ENCODE measurements at places on chromosomes 4 and X.

DNA sequence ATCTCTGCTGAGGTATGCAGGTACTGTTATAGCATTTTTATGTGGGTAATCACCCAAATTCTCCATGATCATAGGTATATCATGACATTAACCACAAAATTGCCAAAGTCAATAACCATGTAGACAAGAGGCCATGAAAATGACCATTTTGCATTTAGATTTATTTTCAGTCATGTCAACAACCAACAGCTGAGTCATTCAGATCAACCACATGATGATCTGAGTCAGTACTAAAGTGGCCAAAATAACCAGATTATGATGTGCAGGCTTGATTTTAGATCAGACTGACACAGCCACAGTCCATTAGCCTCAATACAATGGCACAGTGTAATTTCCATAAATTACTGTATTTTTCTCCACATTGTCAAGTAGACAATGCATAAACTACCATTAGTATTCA lies 240.5 kb downstream of the GRIA3 start:
- no peak for DNase-seq

- no peak for DNase-seq
Measured at GRCh38 chrX:41350976-41351569, 17.1 kb downstream of the DDX3X start.

DNA sequence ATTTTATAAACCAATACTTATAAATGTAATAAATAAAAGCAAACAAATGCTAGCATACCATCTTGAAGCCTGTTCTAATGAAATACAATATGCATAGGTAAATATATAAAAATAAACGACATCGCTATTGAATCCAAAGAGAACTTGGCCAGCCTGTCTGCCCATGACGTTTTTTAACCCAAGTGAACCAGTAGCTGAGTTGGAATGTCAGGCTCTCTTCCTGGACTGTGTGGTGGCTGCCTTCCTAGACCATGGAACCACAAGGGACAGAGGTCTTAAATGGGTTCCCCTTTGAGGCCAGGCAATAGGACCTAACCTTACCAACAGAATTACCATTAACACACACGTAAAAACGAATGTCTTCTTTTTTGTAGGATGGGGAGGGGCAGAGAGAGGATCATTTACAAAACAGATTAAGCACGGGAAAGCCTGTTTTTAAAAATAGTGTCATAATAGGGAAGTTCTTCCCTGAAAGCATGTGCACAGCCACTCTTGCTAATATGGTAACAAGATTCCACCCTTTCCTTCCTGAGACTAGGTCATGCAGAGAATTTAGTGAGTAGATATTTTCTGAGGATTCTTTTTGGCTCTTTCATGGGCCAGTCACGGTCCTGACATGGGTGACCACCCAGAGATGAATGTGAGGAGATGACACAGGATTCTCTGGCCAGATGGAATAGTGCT lies 69.4 kb upstream of the ACSL1 start:
- no peak for DNase-seq

DNA sequence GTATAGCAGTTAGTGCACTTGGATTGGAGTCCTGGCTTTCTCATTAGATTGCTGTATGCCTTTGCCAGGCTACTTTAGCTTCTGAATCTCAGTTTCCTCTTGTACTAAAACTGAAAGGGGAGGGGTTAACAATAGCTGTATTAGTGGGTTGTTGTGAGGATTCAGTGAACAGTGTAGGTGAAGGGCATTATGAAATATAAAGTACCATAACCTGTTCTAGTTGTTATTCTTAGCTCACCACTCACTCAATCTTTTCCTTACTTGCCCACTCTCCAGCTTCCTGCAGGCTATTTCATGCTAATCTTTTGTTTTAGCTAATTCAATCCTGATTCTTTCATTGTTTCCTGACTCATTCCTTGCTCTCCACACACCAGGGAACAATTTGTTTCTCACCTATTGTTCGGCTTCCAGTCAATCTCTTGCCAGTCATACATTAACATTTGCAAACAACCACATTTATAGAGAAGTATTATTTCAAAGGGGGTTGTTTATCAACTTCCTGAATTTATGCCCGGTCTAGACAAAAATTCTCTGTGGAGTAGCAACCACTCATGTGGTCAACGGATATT lies 50.6 kb upstream of the EDA start:
- DNase-seq: no peak

- no peak for DNase-seq
Measured at GRCh38 chr4:35943606-35944005, 300.7 kb downstream of the ARAP2 start.

DNA sequence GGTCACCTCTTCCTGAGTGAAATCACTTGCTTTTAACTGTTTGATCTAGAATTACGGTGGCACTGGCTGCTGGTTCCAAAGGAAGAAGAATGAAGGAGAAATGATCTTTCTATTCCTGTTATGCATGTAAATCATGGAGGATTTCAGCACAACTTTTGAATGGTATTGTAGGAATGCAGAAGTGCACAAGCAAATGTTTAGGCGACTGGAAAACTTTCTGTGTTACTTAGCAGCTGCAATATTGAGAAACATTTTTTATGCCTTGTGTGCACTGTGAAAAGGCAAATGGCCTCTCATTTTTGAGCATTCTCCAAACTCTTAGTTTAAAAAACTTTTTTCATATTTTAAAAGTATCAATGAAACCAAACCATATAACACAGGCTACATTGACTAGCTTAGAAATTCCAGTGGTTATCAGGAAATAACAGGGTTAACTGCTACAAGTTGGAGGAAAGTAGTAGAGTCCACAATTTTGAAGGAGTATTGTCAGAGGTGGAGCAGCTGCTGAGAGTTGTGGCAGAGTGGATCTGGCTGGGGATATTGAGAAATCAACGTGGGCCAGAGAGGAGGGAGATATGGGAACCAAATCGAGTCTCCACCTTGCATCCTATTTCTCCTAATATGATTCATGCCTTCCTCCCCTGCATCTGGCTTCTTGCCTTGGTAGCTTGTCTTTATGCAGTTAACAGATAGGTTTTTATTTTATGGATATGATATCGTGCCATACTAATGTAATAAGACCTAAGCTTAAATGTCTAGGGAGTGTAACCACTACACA lies 32.0 kb upstream of the FHL1 start:
- DNase-seq: no peak

DNA sequence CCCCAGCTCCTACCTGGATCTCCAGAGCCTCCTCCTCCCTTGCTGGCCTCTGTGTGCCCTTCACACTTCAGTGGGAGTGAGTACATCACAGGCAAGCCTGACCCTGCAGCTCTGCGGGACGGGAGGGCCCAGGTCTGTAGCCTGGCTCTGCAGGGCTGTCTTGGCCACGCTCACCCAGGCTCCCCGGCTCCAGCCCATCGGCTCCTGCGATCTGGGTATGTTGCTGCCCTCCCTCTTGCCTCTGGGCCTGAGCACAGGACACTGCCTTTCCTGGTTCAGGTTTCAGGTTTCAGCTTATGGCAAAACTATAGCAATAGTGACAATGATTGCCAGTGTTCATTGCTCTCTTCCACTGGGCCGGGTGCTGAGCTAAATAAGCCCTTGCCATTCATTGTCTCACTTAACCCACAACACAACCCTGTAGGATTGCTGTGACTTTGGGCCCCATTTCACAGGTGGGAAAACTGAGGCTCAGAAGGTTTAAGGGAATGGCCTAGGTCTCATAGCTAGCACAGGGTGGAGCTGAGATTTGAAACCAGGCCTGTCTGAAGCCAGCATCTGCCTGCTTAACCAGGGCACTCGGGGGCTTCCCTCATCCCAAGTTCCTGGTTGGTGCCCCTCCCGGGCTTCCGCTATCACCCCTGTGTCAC lies 44.6 kb upstream of the SORCS2 start:
- no peak for DNase-seq

GRCh38 chr4:187209921-187210613 lies 486.4 kb upstream of the FAT1 start:
- no peak for DNase-seq

All from activated gamma-delta T cell treated with Interleukin-2 at 50 U/mL for 16 hours (primary cell).